Stomach (tissue), 19 donors: ENCODE measurements at places on chromosomes 13 and 19.

GRCh38 chr13:112184261-112184660 lies 117.3 kb downstream of the SOX1 start:
- no peak overlapping the region for H3K27ac ChIP-seq
- H3K4me3 ChIP-seq: no peak overlapping the region
- no peaks in the 10 kb centered on the region for H3K4me1 ChIP-seq
- DNase-seq: no peak

DNA sequence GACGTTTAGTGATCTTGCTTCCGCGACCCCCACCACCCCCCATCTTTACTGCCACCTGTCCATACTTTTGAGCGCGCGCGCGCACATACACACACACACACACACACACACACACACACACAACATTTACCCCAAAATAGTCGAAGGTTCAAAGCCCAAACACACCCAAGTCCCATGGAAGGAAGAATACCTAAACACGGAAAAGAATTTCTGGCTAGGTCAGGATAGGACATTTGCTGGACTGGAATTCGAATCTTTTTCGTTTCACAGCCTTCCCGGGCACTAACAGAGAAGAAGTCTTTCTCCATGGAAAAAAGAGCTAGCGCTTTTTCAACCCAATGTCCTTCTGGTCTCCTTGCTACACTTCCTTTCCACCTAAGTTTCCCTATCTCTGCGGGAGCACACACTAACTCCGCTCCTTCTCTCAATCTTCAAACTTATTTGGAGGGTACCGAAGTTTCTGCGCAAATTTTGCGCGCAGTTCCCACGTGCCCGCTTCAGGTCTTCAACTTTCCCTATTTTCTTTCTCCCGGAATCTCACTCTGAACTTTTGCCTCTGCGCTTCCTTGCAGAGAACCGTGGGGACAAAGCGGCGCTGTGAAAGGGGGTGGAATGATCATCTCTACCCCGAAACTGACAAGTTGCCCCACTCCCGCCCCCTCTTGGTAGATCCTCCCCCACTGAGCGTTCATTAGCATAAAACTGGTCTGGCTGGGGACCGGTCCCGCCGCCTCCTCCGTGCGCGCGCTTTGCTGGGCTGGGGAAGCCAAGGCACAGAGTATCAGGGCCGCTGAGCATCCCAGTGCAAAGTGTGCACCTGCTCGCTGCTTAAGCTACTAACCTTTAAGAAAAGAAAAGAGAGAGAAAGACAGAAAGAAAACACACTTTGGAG lies 2.7 kb downstream of the DACH1 start:
- H3K4me3 ChIP-seq: peak overlapping the region; percentile 52
- DNase-seq: peak; percentile 76
- H3K27ac ChIP-seq: peak overlapping the region; percentile 68
- no peaks in the 10 kb centered on the region for H3K36me3 ChIP-seq

- no peak for DNase-seq
- no peaks in the 10 kb centered on the region for H3K4me1 ChIP-seq
- H3K4me3 ChIP-seq: no peak overlapping the region
- no peak overlapping the region for H3K27ac ChIP-seq
These were observed 82.4 kb downstream of the GGACT start for GRCh38 chr13:100506154-100506553.

GRCh38 chr13:22648320-22648801 lies 532.4 kb upstream of the SGCG start:
- DNase-seq: peak; percentile 82
- H3K36me3 ChIP-seq: no peaks in the 10 kb centered on the region
- H3K4me1 ChIP-seq: no peaks in the 10 kb centered on the region
- H3K4me3 ChIP-seq: no peak overlapping the region
- H3K27ac ChIP-seq: no peak overlapping the region

DNA sequence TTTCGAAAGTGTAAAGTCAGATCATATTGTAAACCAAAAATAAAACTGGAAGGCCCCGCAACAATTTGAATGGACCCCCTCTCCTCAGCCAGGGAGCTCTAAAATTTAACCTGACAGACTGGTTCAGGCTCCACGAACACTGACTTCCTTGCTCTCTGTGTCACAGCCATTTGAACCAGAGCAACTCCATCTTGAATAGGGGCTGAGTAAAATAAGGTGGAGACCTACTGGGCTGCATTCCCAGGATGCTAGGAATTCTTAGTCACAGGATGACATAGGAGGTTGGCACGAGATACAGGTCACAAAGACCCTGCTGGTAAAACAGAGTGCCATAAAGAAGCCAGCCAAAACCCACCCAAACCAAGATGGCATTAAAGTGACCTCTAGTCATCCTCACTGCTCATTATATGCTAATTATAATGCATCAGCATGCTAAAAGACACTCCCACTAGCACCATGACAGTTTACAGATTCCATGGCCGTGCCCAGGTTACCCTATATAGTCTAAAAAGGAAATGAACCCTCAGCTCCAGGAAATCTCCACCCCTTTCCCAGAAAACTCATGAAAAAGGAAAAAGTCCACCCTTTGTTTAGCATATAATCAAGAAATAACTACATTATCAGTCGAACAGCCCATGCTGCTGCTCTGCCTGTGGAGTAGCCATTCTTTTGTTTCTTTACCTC lies 43.1 kb downstream of the RFXAP start:
- H3K36me3 ChIP-seq: peaks cover 18% of the 10 kb centered on the region
- no peak overlapping the region for H3K4me3 ChIP-seq
- H3K27me3 ChIP-seq: no peaks in the 10 kb centered on the region

DNA sequence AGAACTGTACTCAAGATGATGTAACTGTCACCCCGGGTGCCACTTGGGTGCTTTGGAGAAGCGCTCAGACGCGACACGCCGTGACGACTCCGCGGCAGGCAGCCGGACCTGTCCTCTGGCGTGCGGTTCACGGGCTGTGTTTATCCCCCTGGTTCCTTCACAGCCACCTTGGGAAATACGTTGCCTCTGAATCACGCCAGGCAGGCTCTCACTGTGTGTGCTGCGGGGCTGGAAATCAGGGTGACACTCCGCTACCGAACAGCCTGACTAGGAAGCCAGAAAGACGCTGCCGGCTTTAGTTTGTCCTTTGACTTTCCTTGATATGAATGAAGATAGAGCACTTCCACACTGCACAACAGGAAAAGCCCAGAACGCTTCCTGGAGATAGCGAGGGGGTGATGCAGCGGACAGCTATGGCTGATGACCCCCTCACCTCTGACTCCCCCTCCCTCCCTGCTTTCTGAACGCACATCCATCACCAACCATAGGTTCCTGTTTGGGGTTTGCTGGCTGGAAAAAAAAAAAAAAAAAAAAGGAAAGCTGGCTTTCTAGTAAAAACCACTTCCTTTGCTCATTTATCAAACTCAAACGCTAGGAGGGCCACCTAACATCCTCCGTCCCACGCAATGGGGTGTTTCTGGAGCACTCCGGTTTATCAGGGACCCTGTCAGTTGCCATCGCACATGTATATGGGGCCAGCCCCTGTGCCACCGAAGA lies 3.7 kb upstream of the GP6 start:
- no peak for DNase-seq
- H3K36me3 ChIP-seq: peaks cover 54% of the 10 kb centered on the region
- H3K4me3 ChIP-seq: no peak overlapping the region
- H3K27me3 ChIP-seq: no peaks in the 10 kb centered on the region
- H3K4me1 ChIP-seq: no peaks in the 10 kb centered on the region
- H3K27ac ChIP-seq: no peak overlapping the region

DNA sequence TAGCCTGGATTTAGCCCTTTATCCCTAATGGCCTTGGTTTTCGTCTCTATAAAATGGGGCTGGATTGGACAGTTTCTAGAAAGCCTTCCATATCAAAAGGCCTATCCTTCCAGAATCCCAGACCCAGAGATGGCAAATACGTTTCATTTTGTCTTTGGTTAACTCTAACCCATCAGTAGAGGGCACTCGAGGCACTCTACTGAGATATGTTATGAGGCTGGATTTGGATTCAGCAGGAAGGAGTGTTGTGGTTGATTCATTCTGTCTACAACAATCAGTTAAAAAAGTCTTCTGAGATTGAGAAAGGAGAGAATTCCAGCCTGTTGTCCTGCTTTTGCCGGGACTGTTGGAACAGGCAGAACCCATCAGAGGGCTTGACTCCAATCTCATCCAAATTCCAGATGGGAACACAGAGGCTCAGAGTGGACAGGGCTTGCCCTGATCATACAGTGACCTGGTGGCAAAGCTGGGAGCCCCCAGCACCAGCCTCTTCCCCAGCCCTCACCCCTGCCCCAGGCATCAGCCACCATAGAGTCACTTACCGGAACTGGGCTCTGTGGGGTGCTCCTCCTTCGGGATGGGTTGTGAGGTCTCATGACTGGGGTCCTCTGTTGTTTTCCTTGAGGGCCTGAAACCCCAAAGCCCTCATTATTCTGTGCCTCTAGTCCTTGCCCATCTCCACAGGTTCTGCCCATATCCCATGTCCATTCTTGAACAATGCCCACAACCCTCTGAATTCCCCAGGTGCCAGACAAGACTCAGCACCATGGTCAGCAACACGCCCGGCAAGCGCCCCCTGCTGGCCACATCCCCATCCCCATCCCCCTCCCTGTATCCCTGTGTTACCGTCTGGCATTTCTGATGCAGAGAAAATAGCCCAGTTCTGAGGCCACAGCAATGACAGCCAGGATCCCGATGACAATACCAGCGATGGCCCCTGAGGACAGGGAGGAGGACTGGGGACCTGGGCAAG lies 12.3 kb upstream of the ZNF180 start:
- DNase-seq: no peak
- H3K27ac ChIP-seq: no peak overlapping the region
- no peaks in the 10 kb centered on the region for H3K36me3 ChIP-seq
- H3K4me3 ChIP-seq: no peak overlapping the region
- no peaks in the 10 kb centered on the region for H3K27me3 ChIP-seq

- no peak for DNase-seq
- H3K4me1 ChIP-seq: no peaks in the 10 kb centered on the region
- no peak overlapping the region for H3K27ac ChIP-seq
- H3K4me3 ChIP-seq: no peak overlapping the region
- no peaks in the 10 kb centered on the region for H3K36me3 ChIP-seq
- no peaks in the 10 kb centered on the region for H3K27me3 ChIP-seq
These were observed 99.6 kb upstream of the HTR2A start for GRCh38 chr13:46996316-46997030.

DNA sequence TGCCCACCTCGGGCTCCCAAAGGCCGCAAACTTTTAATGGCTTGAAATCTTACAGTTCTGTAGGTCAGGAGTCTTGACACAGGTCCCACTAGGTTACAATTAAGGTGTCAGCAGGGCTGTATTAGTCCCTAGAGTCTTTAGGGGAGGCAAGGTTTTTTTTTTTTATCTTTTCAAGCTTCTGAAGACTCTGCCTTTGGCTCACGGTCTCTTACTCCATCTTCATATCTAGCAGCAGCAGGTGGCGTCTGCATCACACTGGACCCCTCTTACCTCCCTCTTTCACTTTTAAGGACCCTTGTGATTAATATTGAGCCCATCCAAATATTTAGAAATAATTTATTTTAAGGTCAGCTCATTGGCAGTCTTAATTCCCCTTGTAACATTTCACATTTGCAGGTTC lies 11.6 kb downstream of the MIR17HG start:
- no peak overlapping the region for H3K4me3 ChIP-seq
- H3K27me3 ChIP-seq: no peaks in the 10 kb centered on the region
- DNase-seq: no peak
- peaks cover 24% of the 10 kb centered on the region for H3K36me3 ChIP-seq
- H3K4me1 ChIP-seq: no peaks in the 10 kb centered on the region
- H3K27ac ChIP-seq: no peak overlapping the region

GRCh38 chr19:49097453-49098288 lies 12.4 kb downstream of the SNRNP70 start:
- H3K4me1 ChIP-seq: peaks cover 31% of the 10 kb centered on the region
- no peak overlapping the region for H3K4me3 ChIP-seq
- no peak overlapping the region for H3K27ac ChIP-seq

DNA sequence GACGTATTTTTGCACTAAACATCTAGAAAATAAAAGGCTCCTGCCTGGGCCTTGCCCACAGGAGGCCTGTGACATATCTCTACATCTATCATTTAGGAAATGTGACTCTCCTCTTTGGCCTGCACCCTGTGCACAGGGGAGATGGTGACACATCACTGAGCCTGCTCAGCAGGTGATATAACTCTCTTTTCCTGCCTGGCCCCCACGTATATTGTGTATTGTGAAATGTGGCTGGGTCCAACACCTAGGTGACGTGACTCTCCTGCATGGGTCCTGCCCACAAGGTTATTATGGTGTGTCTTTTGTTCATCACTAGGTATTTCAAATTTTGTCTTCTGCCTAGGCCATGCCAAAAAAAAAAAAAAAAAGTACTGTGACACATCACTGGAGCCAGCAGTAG lies 61.4 kb upstream of the ZNF724 start:
- no peaks in the 10 kb centered on the region for H3K4me1 ChIP-seq
- DNase-seq: no peak
- H3K27ac ChIP-seq: no peak overlapping the region
- no peaks in the 10 kb centered on the region for H3K36me3 ChIP-seq

GRCh38 chr19:30344446-30345425 lies 27.4 kb upstream of the ZNF536 start:
- H3K27ac ChIP-seq: no peak overlapping the region
- no peak for DNase-seq
- no peaks in the 10 kb centered on the region for H3K27me3 ChIP-seq
- H3K4me1 ChIP-seq: peaks cover 3% of the 10 kb centered on the region
- no peaks in the 10 kb centered on the region for H3K36me3 ChIP-seq

GRCh38 chr13:98466634-98467236 lies 110.2 kb downstream of the STK24 start:
- peak; percentile 63 for DNase-seq
- H3K27me3 ChIP-seq: no peaks in the 10 kb centered on the region
- no peak overlapping the region for H3K4me3 ChIP-seq
- H3K36me3 ChIP-seq: peaks cover 95% of the 10 kb centered on the region

GRCh38 chr13:50543141-50543540 lies 300.4 kb downstream of the DLEU7 start:
- DNase-seq: no peak
- H3K27ac ChIP-seq: no peak overlapping the region
- H3K27me3 ChIP-seq: no peaks in the 10 kb centered on the region
- H3K4me1 ChIP-seq: no peaks in the 10 kb centered on the region
- no peak overlapping the region for H3K4me3 ChIP-seq
- H3K36me3 ChIP-seq: no peaks in the 10 kb centered on the region

- no peak overlapping the region for H3K4me3 ChIP-seq
- no peaks in the 10 kb centered on the region for H3K36me3 ChIP-seq
- DNase-seq: peak; percentile 14
- no peaks in the 10 kb centered on the region for H3K4me1 ChIP-seq
These were observed 80.3 kb upstream of the KLHL1 start for GRCh38 chr13:70188567-70188966.

DNA sequence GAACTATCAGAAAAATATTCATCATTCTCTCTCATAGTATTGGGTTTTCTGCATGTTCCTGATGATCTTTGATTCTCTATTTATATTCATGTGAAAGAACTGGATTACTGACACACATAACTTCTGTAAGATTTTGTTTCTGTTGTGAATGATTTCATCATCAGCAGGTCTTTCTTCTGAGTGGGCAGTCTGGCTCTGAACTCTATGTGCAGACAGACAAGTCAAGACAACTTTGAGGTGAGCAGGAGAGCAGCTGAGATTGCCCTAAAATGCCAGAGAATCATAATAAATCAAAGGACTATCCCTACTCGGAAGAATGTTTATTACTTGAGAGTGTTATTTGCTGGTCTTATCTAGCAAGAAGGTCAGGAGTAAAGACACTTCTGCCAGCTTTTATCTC lies 652.1 kb upstream of the GPC6 start:
- H3K27me3 ChIP-seq: no peaks in the 10 kb centered on the region
- no peak overlapping the region for H3K4me3 ChIP-seq
- H3K36me3 ChIP-seq: no peaks in the 10 kb centered on the region
- no peak for DNase-seq

GRCh38 chr19:12867120-12868099 lies 13.8 kb downstream of the DNASE2 start:
- peak overlapping the region; percentile 50 for H3K4me3 ChIP-seq
- no peak overlapping the region for H3K27ac ChIP-seq
- H3K36me3 ChIP-seq: no peaks in the 10 kb centered on the region
- H3K27me3 ChIP-seq: no peaks in the 10 kb centered on the region
